ENCODE measurements at places on chromosomes 2 and 18.

GRCh38 chr2:37154785-37155184 lies 2.0 kb downstream of the EIF2AK2 start:
- DNase-seq: no peak

DNA sequence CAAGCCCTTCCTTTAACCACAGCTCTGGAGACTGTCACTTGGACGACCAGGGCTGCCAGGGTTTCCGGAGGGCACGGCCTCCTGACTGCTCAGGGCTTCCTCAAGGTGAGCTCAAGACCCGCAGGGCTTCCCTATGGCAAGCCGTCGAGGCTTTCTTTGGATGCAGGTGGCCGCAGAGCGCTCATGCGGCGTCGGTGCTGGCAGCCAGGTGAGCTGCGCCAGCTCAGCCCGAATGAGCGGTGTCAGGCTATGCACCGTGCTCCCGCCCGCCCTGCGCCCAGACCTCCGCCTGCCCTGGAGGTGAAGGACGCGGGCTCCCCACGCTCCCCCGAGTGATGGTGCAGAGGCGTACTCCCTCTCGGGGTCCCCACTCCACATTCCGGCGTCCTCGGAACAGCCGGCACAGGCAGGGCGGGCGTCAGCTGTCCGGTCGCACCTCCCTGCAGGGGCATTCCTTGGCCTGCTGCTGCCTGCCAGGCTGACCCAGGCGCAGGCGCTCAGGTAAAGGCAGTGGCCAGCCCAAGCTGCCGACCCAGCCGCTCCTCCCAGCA lies 20.8 kb upstream of the TUBB6 start:
- DNase-seq: no peak

DNA sequence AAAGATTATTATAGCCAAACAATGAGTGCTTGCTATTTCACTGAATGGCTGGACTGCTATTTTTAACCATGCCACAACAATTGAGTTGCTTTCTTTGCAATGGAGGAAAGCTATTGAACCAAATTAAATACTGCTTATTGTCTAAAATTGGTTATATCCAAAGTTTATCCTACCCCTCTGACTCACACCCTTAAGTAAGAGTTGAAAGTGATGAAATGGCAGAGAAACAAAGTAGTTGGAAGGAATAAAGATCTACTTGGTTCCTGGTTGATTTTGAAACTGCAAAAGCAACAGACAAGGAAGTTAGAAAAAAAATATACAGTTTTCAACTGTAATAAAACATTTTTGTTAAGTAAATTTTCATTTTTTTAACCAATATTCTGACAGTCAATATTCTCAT lies 47.5 kb downstream of the EML4 start:
- DNase-seq: no peak

DNA sequence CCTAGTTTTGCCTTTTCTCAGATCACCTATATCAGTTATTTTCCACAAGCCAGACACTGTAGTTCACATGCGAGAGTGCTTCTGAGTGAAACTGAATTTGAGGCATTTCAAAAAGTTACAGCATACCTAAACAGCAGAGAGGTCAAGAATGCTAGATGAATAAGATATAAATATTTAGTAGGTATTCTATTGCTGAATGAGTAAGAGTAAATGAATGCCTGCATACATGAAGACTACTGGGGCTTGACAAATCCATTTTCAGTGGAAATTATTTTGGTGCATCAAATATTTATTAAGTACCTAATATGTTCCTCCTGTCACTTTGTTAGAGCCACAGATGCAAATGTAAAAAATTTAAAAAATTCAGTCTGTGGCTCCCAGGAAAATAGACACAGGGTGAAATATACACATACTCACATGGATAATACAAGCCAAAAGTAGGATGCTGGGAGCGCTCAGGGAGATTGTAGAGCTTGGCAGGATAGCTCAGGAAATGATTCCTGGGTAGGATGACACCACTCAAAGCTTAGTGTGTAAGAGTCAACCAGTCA lies 27.6 kb upstream of the CDC42EP3 start:
- no peak for DNase-seq

GRCh38 chr2:54590216-54591120 lies 133.0 kb upstream of the EML6 start:
- DNase-seq: no peak

- DNase-seq: peak; percentile 53
Measured at GRCh38 chr2:100580367-100581276, 17.8 kb downstream of the PDCL3 start.

DNA sequence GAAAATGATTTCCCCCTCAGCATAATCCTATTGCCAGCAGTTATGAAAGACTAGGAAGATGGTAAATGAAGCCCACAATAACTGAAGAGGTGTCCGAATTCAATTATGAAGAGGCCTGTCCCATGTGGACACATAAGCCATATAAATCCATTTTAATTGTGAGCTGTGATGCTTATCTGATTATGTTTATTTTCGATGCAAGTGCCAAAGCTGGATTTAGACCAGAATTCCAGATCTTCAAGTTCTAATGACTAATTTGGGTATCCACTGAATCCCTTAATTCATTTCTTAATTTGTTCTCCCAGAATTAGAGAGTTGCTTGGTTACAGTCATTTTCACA lies 24.5 kb downstream of the SPATS2L start:
- no peak for DNase-seq

DNA sequence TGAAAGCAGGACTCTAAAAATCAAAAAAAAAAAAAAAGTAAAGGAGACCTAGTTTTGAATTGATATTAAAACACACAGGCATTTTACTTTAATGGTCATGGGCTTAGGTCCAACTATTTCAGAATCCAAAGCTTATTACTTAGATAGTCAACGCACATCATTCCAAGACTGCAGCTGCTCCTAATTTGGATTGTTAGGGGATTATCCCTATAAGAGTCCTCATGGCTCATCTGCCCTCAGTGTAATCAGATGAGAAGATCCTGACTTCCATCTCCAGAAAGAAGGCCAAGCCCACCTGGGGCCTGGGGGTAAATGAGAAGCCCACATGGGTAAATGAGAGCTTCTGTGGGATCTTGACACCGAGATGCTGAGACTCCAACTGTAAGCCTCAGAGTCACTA lies 424.2 kb downstream of the NRXN1 start:
- no peak for DNase-seq

- no peak for DNase-seq
Measured at GRCh38 chr2:210635257-210635656, 78.9 kb downstream of the CPS1 start.

DNA sequence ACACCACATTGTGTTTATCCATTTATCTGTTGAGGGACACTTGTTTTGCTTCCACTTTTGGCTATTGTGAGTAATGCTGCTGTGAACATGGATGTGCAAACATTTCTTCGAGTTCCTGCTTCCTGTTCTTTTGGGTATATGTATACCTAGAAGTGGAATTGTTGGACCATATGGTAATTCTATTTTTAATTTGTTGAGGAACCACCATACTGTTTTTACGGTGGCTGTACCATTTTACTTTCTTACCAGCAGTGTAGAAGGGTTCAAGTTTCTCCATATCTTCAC lies 23.1 kb downstream of the ANXA4 start:
- DNase-seq: no peak

DNA sequence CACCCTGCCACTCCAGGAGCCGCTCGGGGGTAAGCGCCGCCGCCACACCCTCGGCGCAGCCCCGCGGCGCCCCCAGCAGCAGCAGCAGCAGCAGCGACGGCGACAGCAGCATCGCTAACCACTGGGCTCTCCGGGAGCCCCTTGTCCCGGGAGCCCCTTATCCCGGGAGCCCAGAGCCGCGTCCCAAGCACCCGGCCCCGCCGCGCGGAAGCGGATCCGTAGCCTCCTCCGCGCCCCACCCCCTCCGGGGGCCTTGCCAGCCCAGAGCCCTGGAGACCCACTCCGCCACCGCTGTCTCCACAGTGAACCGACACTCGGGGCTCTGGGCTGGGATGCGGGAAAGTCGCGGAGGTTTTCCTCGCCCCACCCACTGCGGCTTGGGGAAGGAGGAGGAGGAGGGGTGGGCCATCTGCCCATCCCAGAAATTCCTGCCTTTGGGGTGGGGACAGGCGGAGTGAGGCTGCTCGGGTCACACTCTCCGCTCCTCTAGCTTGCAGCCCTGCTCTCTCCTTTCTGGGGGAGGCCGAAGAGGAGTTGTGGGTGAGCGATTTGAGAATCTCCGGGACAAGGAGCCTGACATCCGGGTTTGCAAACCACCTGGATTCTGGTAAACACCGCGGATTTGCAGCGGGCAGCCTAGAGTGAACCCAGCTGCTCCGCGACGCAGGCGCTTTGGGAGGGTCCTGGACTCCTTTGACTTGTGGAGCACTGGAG lies at the start of gene PLA2R1:
Gene PLA2R1 (minus strand): TSS at position 324 of the 714 bp plus-strand sequence. CDS start 212 bp downstream, at position 112.
- DNase-seq: no peak

GRCh38 chr2:36277881-36278523 lies 77.6 kb upstream of the CRIM1 start:
- no peak for DNase-seq

DNA sequence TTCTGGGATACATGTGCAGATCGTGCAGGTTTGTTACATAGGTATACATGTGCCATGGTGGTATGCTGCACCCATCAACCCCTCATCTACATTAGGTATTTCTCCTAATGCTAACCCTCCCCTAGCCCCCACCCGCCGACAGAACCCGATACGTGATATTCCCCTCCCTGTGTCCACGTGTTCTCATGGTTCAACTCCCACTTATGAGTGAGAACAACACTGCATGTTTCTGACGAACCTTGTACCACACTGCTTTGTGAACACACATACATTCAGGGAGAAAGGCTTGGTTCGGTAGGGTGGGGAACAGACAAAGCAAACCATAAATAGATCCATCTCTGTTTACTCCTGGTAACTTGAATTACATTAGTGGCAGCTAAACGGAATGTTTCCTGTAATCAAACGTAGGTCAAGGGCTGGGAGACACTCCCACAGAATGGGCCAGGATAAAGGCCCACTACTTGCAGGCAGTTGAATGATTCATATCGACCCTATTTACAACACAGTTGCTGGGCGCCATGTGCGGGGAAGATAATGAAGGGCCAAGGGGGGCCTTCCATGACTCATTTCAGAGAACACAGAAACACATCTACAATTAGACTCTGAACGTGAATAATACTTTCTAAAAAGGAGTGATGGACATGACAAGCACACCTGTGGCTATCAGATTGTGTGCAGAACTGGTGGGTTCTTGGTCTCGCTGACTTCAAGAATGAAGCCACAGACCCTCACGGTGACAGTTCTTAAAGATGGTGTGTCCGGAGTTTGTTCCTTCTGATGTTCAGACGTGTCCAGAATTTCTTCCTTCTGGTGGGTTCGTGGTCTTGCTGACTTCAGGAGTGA lies 56.8 kb upstream of the KIDINS220 start:
- DNase-seq: no peak

- DNase-seq: peak; percentile 23
Measured at GRCh38 chr18:63578357-63578958, 8.7 kb upstream of the SERPINB13 start.

DNA sequence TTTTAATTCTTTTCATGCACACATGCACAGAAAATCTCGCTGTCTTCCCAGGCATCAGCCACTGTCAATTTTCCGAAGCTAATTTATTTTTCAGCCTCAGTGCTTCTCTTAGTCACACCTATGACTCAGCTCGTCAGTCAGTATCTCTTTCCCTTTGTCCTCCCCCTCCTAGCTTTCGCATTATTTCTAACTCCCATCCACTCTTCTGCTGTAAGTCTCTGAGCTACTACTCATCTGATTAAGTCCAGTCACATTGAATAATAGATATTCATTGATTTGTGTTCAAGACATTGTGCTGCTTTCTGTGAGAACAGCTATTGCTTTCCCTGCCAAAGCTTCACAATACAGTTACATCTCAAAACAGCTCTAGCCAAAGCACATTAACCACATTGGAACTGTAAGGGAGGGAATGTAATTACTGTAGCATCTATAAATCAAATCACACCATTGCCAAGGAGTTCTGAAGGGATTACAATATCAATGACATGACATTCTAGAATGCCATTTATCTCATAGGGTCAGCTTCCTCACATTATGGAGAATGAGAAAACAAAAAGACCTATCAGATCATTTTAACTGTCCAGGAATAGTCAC lies 89.4 kb downstream of the SCN3A start:
- DNase-seq: no peak

DNA sequence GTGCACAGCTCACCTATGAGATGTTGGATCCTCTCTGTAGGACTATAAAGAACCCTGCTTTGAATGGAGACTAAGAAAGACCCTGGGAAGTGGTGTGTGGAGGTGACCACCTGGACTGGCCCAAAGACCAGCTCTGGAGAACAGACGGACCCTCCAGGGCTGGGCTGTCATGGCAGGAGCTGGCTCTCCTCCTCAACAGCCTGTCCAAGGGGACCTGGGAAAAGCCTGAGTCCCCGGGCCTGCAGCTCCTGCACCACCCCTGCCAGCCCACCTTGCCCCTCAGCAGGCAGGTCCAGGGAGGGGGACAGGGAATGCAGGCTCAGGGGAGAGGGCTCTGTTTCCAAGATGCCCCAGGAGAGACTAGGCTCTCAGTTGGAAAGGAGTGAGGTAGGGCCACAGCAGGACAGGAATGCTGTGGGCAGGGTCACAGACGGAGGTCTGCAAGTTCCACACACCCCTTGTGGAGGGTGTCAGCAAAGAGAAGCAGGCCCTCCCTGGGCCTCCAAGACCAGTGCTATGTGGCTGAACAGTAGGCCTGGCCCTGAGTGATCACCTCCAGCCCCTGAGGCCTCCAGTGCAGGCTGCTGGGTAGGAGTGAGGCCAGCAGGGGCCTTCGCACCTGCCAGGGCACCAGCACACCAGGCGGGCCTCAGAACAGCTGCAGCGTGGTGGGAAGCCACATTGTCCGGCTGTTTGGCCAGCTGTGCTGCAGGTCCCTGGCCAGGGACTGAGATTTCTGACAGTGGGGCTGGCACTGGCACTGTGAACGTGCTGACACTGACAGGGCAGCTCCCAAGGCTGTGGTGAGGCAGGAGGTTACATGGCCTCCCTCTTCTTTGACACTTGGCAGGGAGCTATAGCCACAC lies 86.4 kb upstream of the OTOS start:
- no peak for DNase-seq

DNA sequence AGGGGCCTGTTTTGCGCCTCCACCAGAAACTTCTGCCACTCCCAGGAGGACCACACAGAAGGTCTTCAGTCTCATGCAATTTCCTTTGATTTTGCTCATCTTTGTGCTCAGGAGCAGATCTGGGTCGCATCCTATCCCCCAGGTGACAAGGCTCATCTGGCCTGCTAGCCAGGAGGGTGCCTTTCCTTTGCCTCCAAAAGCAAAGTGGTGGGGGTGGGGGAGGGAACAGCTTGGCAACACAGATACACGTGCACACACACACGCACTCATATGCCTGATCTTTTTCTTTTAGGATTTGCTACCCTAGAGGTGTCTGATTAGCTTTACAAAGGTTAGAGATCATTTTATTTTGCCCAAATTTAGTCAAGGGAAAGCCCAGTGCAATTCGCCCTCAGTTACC lies 13.8 kb upstream of the SPATA3 start:
- no peak for DNase-seq

DNA sequence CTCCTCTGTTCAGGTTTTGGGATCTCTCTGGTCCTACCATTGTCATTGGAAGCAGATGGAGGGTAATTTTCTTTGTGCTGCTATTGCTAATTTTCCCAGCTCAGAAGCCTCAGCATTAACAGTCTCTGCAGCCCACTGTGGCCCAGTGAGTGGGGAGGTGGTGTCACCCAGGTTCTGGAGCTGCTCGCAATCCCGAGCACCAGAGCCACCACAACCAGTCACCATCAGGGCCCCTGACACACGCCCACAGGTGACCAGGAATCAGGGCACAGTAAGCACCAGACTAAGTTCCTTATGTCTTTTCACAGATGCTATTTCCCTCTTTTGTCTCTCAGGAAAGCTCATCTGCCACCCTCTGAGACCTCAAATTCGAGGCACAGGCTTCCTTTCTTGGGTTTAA lies 87.9 kb downstream of the SEPTIN10 start:
- DNase-seq: no peak

- DNase-seq: no peak
Measured at GRCh38 chr2:152446213-152446612, 111.2 kb downstream of the FMNL2 start.

Measured in globus pallidus (tissue), 1 donor.